Stimulated activated CD4-positive, alpha-beta T cell treated with anti-CD3 and anti-CD28 coated beads, Interleukin-15, amount 100 ng/mL, for 1 hour (primary cell): ENCODE measurements at places on chromosomes 7 and 10.

DNA sequence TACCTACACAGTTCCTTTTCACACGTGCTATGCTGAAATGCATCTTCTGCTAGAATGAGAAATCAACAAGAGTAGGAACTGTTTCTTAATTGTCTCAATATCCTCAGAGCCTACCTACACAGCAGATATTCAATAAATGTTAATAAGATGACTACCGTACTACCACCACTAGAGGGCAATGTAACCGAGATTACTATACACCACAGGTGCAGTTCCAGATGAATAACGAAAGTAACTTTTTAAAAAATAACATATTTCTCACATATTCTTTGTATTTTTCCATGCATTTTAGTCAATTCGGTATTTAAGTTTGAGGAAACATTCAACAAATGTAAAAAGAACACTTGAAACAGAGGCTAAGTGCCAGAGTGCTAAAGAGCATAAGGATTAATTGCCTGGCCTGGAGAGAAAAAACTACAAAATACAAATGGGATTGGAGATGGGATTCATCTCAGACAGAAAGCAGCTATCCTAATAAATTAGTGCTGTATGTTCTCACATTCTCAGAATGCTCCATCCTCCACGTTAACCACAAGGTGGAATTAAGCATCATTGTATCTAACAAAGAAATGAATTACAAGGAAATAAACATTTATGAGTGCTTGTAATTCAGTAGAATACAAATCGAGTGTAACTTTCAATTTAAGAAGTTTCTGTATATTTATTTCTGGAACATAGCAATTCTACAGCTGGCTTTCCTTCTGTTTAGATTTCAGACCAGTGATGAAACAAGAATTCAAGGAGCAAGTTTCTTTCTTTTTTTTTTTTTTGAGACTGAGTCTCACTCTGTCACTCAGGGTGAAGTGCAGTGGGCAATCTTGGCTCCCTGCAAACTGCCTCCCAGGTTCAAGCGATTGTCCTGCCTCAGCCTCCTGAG is 20.3 kb upstream of the HECTD2 start:
- DNase-seq, result no peak

DNA sequence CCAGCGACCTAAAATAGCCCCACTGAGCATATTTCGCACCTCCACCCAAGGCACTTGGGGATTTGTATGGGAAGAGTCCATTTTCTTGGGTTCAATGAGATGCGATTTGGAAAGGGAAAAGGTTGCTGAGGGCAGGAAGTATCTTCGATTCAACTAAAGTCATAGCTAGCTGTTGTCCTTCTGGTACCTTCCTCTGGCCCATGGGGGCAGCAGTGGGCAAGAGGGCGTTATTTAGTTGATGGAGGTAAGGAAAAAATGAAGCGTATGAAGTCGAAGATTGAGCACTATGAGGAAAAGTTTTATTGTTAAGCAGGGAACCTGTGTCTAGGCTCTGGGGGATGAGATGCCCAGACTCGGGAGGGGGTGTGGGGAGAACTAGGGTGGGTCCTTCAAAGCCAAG is 135.4 kb downstream of the EVX1 start:
- no peak for DNase-seq

DNA sequence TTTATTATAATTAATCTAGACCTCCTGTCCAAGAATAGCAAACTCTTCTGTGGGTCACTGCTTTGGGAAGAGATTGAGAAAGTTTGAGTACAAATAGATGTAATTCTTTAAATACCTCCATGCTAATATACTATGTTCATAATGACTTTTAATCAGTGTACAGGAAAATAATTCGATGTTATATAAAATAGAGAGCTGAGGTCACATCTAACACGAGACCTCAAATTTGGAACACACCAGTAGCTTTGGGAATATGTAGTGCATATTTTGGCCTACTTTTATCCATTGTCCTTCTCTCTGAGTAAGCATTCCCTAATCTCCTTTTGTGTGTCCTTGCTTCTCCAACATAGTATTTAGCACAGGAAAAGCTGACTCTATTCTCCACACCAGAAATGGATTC is 27.3 kb upstream of the CABCOCO1 start:
- no peak for DNase-seq

GRCh38 chr10:22278441-22278782 is 37.8 kb upstream of the COMMD3 start:
- no peak for DNase-seq

DNA sequence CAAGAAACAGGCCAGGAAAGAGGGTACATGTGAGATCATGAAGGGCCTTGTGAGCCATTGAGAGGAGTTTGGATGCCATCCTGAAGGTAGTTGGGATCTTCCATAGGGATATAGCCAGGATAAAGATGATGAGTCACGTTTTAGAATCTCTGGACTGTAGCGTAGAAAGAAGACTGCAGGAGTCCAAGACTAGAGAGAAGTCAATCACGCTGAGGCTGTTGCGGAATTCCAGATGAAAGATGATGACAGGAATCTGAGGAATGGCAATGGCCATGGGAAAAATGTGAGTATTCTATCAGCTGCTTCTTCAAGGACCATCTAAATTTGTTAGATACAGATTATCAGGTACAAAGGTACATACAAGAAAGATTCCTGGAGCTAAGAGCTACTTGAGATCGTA is 711.3 kb downstream of the GRM8 start:
- DNase-seq, result no peak

DNA sequence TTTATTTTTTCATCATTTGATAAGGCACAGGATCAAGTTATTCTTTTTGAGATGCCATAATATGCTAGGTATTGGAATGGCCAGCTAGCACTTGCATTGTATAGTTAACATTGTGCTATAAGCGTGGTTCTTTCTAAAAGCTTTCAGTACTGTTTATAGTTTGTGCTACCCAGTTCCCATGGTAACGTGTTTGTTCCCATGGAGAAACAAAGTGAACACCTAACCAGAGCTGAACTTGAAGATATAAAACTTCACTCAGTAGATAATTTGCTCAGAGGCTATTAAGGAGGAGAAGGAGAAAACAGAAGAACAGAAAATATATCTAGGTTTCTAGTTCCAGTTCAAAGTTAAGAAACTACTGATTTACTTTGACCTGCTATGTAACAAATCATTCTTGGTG is 23.6 kb upstream of the ITGB8 start:
- DNase-seq, result no peak

- no peak for DNase-seq
These were observed 13.9 kb downstream of the ARHGAP19 start for GRCh38 chr10:97278491-97278989.

DNA sequence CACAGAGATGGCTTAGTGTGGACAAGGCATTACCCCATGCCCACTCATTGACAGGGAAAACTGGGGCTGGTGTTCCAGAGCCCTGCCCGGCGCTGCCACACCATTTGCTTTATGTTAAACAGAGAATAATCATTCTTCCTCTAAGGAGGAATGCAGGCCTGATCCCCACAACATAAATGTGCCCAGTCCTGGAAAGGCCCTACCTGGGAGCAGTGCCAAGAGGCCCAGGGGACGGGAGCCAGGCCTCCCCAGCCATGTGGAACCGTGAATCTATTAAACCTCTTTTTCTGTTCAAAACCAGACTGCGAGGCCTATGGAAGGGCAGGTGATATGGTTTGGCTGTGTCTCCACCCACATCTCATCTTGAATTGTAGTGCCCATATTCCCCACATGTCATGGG is 264.1 kb downstream of the GRID1 start:
- DNase-seq, result no peak

- no peak for DNase-seq
These were observed 45.9 kb upstream of the RELN start for GRCh38 chr7:104035351-104035750.

DNA sequence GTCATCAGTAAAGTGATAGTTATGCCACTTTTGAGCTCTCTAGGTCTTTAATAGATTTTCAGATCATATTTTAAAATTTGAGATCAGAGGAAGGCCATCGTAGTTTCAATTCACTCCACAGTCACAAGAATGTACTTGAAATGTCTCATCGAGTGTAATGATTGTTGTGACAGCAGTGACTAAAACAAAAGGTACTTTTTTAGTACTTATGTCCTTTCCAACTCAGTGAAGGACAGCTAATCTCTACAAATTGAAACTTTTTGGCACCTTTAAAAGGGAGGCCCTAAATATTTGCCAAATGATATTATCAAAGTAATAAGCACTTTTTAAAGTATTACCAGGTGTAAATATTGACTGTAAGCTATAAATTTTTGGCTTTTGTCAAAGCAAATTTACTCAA is 702.9 kb upstream of the GRM3 start:
- no peak for DNase-seq

DNA sequence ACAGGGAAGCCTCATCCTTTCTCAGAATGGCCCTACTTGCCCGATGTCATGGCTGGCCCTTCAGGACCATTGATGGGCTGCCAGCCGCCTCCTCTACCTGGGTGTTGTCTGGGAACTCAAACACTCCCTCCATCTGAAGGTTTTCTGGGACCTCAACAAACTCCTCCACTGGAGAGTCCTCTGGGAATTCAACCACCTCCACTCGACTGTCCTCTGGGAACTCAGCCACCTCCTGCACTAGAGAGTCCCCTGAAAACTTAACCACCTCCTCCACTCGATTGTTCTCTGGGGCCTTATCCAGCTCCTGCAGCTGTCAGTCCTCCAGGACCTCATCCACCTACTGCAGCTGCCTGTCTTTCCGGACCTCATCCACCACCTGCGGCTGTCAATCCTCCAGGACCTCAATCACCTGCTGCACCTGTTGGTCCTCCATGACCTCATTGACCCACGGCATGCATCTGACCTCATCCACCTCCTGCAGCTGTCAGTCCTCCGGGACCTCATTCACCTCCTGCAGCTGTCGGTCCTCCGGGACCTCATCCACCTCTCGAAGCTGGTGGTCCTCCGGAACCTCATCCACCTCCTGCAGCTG is 37.1 kb downstream of the MAT1A start:
- DNase-seq, result no peak

DNA sequence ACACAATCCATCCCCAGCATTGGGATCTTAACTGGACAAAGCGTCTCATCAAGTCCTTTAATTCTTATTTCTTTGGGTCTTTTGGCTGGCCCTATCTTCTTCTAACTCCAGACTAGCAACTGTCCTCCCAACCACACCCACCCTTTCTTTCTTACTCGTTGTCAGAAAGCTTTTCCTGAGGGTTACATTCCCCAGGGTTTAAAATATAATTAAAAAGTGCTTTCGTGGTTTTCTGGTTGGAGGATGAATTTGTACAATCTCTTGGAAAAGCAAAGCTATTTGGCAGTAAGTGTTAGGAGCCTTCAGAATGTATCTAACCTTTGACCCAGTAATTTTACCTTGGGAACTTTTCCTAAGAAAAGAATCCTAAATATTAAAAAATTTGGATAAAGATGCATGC is 10.4 kb upstream of the ITGB8 start:
- DNase-seq, result no peak

DNA sequence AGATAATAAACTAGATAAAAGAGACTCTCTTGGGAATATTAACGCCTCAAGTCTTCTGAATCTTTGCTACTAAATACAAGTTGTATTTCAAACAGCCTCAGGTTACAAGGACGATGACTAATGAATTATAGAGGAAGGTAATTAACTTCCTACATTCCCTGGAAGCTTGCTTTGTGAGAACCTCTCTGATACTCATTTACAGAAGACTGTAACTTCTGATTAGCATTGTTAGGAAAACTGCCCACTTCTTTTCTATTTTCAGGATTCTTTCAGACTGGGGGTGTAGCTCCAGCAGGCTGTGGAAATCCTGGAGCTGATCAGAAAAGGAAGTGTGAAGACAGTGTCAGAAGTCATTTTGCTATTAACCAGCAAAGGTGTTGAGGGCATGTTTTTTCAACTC is 316.7 kb upstream of the NPSR1 start:
- no peak for DNase-seq

DNA sequence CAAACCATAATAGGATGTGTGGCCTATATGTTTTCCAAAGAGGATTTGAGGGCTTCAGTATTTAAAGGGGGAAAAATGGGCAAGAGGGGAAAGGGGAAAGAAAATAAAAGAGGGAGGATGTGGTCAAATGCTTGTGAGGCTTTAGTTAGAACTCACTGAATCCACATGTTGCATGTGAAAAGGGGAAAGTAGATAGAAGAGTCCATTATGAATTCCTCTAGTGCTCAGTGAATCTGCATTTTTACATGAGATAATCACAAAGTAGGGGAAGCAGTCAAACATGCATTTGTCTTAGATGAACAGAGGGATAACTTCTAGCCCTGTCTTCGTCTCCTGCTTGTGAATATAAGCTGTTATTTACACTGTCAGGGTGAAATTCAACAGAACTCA is 24.6 kb upstream of the AKAP9 start:
- DNase-seq, result no peak

DNA sequence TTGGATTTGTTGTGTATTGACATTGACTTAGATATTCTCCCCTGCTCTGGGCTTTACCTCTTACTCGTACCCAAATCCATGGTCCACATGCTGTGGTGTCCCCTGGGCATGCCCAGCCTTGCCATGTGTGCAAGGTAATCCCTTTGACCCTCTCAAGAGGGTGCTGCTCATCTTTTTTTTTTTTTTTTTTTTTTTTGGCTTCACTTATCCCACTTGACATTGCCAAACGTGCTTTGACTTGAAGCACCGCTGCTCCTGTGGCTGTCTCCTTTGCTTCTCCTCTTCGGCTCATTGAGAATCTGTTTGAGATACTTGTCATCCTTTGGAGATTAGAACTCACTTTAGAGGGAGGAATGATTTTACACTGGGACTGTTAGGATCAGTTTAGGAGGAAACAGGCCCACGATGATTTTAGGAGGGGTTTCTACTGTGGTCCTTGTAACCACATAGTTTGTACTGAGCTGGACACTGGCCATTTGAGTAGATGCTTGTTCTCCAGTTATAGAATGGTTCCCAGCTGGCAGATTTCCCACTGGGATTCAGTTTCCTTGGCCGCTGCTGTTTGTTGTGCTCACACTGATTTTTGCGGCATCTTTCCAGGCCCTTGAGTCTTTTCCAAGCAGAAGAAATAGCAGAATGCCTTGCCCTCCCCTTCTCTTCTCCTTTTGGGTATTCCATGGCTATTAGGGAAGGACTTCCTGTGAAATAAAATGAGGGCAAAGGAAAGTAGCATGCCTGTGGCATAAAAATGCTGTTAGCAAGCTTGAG is 184.8 kb downstream of the AUTS2 start:
- no peak for DNase-seq

- DNase-seq, result no peak
These were observed 388.2 kb upstream of the GALNT17 start for GRCh38 chr7:70743531-70744325.

GRCh38 chr10:88041243-88042159 is 178.1 kb downstream of the PTEN start:
- DNase-seq, result no peak
